ENCODE measurements at places on chromosomes 2 and 18.

GRCh38 chr2:98598781-98599428 is 9.4 kb downstream of the COA5 start:
- no peak for DNase-seq

- DNase-seq: no peak
Measured at GRCh38 chr2:126720638-126721037, 64.7 kb downstream of the GYPC start.

- DNase-seq: no peak
Measured at GRCh38 chr2:107276034-107276433, 390.1 kb upstream of the ST6GAL2 start.

DNA sequence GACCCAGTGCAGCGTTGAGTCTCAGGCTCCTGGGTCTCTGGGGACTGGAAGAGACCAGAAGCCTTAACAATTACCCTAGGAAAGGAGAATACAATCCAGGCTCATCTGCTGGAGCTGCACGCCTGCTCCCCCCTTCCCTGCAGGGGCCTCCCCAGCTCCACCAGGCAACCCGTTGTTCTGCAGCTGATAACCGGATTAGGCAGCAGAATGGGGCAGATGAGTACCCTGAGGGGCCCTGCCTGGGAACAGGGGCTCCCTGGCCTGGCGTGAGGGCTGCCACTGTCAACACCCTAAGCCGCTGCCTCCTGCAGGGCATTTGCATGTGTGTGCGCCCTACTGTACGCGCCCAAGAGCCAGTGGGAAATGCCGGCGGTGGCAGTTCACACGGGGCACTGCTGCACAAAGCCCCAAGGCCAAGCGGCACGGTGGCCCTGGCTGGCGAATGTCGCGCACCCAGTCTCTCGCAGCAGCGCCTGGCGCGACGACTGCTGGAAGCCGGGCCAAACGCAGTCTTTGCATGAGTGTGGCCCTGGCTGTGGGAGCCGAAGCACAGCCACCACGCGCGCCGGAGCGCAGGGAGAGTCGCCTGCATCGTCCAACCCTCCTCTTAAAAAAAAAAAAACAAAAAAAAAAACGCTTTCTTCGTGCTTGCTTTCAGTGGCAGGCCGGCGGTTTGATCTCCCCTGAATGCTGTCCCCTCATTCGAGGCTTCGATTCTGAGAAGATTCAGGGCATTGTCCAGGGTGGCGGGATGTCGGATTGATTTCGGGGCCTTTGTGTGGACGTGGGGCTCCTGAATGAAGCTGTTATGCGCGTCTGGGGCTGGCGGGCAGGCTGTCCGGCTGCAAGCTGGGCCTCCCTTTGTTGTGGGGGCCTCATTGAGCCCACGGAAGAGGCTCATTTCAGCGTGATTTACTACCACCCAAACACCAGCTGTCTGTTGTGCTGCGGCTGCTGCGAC is 63.8 kb downstream of the SETBP1 start:
- DNase-seq: no peak

Measured in T-cell (primary cell).